ENCODE measurements at places on chromosomes 3 and 15.

GRCh38 chr3:126777366-126777765 is 73.3 kb downstream of the CHCHD6 start:
- DNase-seq, result no peak

DNA sequence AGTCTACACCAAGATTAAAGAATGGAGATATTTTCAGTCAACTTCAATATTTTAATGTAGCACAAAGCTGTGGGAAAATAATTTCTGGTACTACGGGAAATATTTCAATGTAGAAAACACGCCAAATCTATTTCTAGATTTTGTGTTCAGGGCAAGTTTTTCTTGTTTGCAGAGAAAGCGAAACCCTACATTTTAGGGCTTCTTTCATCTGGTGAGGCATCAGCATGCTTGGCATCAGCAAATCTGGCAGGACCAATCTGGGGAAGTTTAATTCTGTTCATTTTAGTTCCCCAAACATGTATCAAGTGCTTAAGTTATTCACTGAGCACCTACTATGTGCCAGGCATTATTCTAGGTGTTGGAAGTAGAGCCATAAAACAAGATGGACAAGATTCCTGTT is 30.3 kb downstream of the CLRN1 start:
- no peak for DNase-seq

DNA sequence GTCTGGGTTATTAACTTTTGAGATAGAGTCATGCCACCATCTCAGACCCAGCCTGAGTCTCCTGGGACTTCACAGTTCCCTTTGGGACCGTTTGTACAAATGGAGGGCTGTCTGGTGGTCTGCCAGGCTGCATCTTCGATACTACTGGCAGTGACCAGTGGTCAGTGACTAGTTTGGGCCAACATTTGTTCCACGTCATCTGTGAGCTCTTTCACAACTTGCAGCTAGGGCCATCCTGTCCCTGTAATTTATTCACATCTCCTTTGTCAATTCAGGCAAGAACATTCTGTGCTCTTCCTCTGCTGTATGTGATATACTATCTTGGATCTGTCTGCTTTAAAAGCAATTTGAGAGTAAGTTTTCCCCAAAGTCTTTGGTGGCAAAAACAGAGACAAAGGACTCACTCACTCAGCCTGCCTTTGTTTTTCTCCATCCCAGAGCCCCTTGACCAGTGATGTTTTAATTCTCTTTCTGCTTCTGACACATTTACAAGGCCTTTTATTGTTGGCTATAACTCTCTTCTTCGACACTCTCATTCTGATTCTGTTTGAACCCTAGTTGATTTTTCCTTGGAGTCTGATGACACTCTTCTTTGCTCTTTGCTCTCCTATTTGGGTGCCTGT is 353.4 kb downstream of the EPHB1 start:
- DNase-seq, result no peak

- no peak for DNase-seq
Observed at GRCh38 chr3:55615694-55616295, 128.7 kb upstream of the WNT5A start.

GRCh38 chr15:65289261-65289854 is 2.7 kb upstream of the PARP16 start:
- no peak for DNase-seq

DNA sequence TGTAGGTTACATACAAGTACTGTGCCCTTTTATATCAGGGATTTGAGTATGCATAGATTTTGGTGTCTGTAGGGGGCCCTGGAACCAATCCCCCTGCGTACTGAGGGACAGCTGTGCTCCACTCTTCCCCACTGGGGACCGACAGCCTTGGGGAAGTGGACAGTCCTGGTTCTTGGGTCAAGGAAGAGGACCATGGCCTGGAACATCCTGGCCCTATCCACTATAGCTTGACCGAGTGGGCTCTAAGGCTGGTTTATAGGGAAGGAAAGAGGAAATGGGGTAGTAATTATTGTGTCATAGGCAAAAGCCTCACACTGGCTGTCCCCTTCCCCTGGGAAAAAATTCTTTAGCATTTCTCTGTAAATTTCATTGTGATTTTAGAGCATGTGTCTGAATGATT is 49.5 kb downstream of the CRTC3 start:
- DNase-seq, result no peak

- no peak for DNase-seq
Observed at GRCh38 chr15:82788496-82788895, 17.4 kb downstream of the FSD2 start.

DNA sequence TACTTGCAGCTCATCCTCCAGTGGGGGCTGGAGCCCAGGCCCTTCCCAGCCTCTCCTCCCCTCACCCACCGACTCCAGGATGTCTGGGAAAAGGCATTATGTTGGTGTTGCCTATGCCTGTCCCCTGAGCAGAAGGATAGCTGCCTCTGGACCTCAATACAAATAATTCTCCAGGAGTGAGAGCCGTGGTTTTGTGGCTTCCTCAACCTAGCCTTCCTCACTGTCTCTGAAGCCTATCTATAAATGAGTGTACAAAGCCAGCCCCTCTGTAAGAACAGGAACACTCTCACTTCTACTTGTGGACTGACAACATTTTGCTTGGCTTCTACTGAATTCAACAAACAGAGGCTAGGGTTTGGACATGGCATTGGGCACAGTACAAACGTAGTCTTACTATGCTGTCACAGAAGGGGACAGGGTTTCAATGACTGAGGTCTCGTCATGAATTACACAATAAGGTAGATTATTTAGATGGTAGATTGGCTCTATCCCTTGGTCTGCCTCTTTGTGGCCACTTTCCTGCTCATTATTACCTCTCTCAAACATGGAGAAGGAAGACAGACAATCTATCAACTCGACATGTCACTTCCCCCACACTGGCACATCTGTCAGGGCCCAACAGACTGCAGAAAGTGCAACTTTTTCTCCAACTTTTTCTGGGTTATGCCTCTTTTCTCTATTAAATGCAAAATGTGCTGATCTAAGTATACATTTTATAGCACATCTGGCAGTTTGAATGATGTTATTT is 82.8 kb upstream of the MEX3B start:
- DNase-seq, result no peak

DNA sequence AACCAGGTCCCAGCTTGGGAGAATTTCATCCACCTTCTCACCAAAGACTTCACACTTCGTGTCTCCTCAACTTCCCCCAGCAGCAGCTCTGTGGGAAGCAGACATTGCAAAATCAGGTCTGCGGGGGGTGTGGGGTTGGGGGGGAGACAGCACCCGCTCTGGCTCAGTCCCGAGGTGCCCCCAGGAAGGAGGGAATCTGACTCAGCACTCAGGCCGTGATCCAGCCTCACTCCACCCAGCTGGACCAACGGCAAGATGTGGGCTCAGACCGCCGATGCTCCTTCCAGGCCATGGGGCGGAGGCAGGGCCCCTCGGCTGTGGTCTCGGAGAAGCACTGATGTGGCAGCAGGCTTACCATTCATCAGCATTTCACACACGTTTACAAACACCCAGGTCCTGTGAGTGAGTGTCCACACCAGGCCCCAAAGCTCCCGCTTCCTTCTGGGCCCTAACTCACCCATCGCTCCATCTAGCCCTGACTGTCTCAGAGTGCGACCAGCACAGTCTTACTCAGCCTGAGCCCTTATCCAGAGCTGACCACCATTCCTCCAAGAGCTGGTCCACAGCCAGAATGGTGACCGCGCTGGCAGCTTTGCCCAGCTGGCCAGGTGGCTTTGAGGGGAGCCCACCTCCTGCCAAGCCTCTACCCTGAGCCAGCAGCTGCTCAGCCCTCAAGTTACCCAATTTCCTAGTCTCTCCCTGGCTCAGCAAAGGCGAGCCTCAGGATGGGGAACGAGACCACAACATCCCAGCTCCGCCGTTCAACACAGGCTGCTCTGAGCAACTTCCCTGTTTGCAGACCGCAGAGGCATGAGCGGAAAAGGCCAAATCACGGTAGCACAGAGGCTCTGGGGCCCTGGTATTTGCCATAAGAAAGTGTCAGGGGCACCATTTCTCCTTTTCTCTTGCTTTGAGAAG is 3.3 kb downstream of the STAB1 start:
- no peak for DNase-seq

- no peak for DNase-seq
Observed at GRCh38 chr15:65305150-65305758, 777 bp downstream of the RNU5B-1 start.

GRCh38 chr15:71359246-71359645 is 244.0 kb downstream of the THSD4 start:
- no peak for DNase-seq

- no peak for DNase-seq
Observed at GRCh38 chr3:187072102-187072501, 67.2 kb downstream of the RPL39L start.

- DNase-seq, result no peak
Observed at GRCh38 chr3:195911946-195912270, 3.6 kb upstream of the TNK2 start.

GRCh38 chr15:29590701-29591100 is 231.6 kb downstream of the TJP1 start:
- no peak for DNase-seq

DNA sequence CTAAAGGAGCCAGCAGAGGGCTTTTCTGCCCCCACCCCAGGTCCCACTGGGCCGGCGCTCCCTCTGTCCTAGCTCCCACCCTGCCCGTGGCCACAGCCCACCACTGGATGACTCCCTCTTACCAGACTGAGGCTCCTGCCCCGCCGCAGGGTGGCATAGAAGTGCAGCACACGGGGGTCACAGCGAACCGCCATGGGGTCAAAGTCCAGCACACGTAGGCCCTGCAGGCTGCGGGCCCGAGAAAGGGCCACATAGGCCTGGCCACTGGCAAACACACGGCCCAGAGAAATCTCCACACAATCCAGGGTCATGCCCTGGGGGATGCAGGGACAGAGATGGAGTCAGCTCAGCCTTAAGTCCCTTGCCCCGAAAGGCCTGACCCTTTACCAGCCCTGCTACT is 9.0 kb downstream of the PIF1 start:
- DNase-seq, result no peak

DNA sequence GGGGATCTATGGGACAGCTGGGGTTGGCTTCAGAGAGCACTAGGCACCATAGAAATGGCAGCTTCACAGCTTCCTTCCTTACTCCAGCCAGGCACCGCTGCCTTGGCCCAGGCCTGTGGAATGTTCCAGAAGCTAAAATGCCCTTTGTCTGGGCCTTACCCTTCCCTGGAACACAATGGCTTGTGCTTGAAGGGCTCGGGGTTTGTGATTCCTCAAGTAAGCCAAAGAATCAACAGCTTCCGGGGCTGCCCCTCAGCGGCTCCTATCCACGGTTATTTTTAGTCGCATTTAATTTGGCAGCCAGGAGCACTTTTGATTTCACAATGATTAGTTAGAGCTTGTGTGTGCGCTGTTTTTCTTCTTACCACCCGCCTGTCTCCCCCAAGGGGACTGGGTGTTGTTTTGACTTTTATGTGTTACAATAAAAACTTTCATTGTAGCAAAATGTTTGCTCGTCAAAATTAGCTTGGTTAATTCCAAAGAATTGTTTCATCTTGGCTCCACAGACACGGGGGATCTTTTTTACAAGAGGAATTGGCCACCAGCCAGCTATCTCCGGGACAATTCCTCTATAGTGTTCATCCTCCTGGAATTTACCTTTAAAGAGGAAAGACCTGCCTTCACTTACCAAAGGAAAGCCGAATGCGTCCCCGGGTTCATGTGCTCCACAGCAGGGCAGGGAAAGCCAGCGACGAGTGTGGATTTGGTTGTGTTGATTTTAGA is 73.8 kb downstream of the TLE3 start:
- DNase-seq, result no peak

DNA sequence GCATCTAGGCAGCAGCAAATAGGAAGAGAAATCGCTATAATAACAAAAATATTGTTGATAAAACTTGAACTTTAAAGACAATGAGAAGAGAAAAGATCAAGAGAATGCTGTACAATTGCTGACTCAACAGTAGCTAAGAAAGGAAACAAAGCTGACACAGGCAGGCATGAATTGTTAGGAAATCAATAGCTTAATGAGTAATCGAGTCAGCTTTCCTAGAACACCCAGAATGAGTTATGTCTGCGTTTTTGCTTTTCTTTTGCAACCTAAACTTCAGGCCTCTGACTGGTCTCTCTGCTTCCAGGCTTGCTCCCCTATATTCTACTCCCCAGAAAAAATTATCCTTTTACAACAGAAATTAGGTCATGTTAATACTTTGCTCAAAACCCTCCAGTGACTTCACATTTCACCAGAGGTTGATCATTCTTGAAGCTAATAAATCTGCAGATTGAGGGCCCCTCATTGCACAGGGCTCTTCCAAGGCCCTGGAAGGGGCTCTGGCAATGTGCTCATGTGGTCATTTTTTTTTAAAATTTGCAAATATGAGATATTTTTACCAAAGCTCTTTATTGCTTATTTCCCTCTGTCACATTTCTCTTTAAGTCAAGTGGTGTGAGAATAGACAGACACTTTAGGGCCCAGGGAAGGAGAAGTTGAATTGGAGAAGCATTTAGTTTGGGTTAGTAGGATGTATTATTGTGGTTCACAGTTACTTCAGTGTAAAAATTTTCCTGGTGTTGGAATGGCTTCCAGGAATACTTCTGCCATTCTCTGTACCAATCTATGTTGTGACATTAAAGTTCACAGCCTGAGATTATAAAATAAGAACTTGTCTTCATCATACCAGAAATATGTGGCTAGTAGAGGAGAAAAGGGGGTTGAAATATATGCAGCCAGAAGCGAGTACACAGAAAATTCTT is 116.3 kb downstream of the TMCO5A start:
- DNase-seq, result no peak

- DNase-seq, result no peak
Observed at GRCh38 chr3:171000281-171000680, 26.2 kb downstream of the SLC2A2 start.

GRCh38 chr3:69774029-69774428 is 34.8 kb downstream of the MITF start:
- no peak for DNase-seq

- no peak for DNase-seq
Observed at GRCh38 chr3:100081986-100082692, 32.2 kb downstream of the FILIP1L start.

DNA sequence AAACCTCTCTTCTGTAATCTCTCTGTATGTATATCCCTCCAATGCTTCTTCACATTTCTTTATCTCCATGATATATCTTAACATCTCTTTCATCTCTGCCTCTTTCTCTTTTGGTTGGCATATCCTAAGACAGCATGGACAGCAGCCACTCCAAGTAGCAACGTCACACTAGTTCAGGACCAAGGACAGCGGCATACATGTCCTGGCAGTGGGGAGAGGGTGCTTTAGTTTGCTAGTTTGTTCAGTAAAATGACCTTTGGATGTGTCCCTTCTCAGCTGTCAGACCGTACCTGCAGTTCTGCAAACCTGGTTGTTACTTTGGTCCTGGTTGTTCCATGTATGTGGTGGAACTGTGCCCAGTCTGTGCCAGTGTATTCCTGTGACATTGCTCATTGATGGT is 225.6 kb upstream of the ROPN1 start:
- peak; percentile 54 for DNase-seq

- DNase-seq, result no peak
Observed at GRCh38 chr3:78972617-78973301, 795.0 kb downstream of the ROBO1 start.
